ENCODE measurements at places on chromosomes 2 and 18. TPM values are rescaled to one million over a fixed set of nuclear protein-coding genes. Genes with fewer than 3 reads are reported as not detected.

DNA sequence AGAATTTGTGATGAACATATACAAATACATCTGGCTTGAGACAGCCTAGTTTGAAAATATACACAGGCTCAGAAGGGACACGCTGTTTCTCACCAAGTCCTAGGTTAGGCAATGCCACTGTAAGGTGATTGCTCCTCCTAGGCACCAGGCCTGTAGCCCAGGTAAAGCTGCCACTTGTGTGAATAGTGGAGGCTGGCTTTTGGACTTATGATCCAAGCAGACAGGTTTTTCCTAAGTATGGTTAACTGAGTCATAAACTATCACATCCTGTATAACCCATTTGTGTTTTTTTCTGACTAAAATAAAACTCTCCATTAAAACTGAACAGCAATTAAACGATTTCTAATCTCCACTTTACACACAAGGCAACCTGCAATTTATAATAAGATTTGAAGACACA, 81.0 kb downstream of the SEMA4F start:
- DNase-seq, result peak; percentile 4

DNA sequence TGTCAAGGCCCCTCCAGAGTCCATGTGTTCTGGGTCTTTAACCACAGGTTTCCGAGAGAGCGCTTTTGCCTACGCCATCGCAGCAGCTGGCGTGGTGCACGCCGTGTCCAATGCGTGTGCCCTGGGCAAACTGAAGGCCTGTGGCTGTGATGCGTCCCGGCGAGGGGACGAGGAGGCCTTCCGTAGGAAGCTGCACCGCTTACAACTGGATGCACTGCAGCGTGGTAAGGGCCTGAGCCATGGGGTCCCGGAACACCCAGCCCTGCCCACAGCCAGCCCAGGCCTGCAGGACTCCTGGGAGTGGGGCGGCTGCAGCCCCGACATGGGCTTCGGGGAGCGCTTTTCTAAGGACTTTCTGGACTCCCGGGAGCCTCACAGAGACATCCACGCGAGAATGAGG, 9.3 kb downstream of the WNT10A start:
- DNase-seq, result no peak

Gene STAT1
- 124 TPM for total RNA-seq

Gene C2orf74
- 8.1 TPM for total RNA-seq

GRCh38 chr18:39622431-39622830, 2056.8 kb upstream of the CELF4 start:
- DNase-seq, result no peak

DNA sequence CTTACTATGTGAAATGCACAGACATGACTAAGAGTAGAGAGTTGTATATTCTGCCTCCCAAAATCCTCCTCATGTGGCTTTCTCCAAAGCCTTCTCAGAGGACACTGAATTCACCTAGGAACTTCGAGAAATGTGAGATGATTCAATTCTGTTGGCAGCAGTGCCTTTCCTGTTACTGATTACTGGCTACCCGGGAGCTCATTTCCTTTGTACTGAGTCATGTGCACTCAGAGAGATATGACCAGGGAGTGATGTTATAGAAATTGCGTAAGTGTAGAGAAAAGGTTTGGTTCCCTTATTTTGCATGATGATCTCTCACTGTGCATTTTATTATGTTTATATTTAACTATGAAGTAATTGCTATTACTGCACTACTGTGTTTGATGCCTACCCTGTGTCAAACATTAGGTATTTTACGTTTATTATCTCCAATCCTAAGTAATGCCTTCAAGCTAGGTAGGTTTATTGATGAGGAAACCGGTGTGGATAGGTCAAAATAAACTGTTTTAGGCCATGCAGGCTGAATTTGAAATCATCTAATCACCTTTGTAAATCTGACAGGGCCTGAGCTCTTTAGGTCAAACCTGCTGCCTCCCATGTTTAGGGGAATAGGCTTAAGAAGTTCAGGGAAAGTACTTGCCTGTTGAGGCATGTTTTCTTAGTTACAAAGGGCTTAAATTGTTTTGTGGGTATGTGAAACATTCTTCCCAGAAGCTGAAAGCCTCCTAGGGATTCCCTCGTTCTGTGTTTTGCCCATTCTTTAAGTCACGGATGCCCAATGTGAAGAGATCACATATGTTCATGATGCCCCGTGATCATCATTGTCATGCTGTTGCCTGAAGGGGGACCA, 86.8 kb downstream of the FMNL2 start:
- DNase-seq, result peak; percentile 95

- DNase-seq, result no peak
Observed at GRCh38 chr2:232362174-232362900, 16.2 kb upstream of the ALPP start.

GRCh38 chr2:134522496-134523455, 196.0 kb downstream of the TMEM163 start:
- no peak for DNase-seq

Gene LRRC30
- not detected for total RNA-seq

Data from lung microvascular endothelial cell (primary cell).